ENCODE measurements at places on chromosomes 4 and X.

DNA sequence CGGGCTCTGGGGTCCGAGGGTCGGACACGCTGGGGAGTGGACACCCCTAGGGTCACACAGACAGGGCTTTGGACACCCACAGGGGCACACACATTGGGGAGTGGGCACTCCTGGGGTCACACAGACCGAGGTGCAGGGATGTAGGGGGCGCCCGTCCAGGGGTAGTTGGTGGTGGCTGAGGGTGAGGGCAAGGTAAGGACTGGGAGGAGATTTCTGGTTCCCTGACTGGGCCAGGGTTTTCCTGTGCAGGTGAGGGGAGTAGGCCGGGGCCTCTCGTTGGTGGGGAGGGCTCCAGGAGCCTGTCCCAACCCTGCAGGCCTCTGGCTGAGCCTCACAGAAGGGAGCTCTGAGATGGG lies 21.9 kb upstream of the WDR45 start:
- no peak for DNase-seq

DNA sequence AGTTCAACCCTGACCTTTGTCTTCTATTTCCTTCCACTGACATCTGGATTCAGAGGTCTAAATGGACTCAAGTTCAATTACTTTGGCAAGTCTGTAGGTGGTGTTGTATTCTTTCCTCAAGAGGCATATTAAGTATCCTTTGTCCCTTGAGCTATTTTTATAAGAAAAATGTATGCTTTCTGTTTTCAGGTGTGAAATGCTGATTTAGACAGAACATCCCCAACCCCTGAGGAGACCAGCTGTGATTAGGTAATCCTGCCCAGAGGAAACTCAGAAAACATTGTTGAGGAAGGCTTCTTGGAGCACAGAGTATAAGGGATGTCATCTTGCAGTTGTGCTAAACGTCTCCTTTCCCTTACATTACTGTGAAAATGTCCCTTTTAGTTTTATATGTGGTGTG lies 46.6 kb upstream of the EGFL6 start:
- no peak for DNase-seq

DNA sequence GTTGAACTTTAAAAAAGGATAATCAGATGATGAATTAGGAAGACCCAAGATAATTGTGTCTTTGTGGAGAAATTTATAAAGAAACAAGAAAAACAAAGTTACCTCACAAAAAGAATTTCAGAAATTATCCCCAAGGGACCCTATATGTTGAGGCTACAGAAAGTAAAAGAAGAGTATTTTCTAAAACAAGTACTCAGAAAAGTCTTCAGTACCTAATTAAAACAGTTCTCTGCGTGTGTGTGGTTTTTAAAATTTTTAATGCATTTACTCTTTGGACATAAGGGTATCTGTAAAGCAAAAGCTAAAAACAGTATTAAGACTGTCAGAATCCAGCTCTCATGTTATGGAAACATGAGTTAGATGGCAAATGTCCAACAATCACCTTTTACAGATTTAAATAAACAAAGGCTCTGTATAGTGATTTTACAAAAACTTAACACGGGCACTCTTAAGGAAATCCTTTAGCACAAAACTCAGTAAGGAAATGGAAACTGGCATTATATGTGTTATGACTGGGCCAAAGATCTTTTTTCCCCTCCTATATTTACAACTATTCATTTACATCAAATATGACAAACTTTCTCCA lies 187.5 kb downstream of the NSUN7 start:
- DNase-seq = no peak

- DNase-seq = no peak
Observed at GRCh38 chr4:1047976-1048772, 36.7 kb downstream of the FGFRL1 start.

Measured in NCI-H1930 (cell line).